ENCODE measurements at places on chromosomes 5 and 9. TPM values are rescaled to one million over a fixed set of nuclear protein-coding genes. Genes with fewer than 3 reads are reported as not detected.

SHROOM1 gene
- total RNA-seq: 5.0 TPM

SPINK1 gene
- not detected for total RNA-seq

INSL4 gene
- total RNA-seq: not detected

DNA sequence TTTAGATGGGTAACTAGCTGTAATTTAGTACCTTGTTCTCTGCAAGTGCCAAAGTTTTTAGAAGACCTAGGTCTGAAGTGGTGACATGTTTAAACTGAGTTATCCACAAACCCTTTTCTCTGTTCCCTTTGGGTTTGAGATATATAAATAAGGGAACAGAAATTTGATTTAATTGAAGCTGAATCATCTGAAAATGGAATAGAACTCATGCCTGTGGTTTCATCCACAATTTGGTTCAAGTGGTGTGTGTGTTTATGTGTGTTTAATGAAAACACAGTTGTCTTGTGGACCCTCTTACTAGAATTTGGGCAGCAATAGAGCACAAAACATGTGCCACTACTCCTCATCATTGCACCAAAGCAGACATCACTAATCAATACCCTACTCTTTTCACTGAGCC lies 216.9 kb downstream of the GLIS3 start:
- DNase-seq: no peak

- DNase-seq: no peak
Measured at GRCh38 chr9:134981829-134982228, 64.1 kb upstream of the FCN1 start.

GRCh38 chr5:68947986-68948385 lies 145.8 kb upstream of the SLC30A5 start:
- no peak for DNase-seq

DNA sequence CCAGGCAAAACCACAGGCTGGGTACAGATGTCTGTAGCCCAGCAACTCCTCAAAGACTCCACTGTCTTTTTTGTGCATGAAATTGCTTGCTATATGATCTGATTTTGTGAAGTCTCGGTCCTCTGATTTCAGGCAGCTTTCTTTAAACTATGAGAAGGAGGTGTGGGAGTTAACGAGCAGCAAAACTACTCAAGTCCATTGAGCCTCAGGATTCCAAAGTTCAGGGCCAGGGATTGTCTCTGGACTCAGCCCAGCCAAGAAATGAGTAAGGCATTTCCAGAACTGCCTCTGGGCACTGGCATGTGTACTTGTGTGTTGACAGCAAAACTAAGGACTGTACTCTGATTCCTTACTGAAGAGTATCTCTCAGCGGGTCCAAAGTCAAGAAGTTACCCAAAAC lies 53.4 kb upstream of the GLIS3 start:
- DNase-seq: no peak

- DNase-seq: no peak
Measured at GRCh38 chr5:93902288-93902687, 160.9 kb upstream of the POU5F2 start.

DNA sequence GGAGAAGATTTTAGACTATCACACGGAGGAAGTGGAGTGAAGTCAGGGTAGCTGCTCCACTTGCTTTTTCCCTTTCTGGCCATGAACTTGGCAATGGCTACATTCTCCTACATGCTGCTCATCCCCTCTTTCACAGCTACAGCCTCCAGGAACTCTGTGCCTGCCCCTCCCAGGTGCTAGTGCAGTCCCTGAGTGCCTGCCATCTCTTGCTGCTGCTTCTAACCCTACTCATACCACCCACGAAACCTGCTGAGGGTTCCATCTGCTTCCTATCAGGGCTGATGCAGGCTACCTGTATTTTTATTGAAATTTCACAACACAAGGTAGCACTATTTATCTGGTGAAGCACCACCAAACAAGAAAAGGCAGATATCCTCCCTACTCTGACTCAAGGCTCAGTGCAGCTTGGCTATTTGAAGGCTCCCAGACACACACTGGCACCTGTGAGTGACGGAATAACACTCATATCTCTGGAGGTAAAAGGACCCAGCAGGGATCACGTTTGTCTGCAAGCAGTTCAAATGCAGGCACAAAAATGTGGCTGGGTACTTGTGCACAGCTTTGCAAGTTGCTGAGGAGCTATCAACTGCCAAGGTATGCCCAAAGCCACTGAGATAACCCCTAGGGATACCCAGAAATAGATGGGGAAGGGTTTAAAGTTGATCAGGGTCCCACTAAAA lies 51.6 kb downstream of the MARCHF11 start:
- no peak for DNase-seq

DNA sequence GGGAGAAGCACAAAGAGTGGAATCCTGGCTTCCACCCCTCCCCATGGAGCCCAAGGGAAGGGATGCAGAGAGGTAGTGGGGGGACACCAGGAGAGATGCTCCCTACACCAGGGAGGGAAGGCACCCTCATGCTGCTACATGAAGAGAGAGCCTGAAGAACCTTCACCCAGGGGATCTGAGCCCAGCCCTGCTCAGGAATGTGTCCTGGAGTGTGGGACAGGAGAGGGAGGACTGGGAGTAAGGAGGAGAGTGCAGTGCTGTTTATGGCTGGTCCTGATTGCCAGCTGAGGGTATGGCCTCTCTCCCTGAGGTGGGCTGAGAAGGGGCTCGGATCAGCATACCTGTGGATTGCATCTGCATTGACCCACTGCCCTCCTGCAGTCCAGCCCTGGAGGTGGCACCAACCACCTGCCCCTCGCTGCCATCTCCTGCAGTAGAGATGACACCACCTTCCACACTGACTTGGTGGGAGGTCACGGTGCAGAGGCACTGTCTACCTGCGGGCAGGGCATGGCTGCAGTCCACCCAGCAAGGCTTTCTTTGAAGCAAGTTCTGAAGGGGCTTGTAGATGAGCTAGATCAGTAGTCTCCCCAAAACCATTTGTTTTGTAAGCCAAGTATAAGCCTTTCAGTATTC lies 114.9 kb upstream of the SLC25A48 start:
- no peak for DNase-seq

DNA sequence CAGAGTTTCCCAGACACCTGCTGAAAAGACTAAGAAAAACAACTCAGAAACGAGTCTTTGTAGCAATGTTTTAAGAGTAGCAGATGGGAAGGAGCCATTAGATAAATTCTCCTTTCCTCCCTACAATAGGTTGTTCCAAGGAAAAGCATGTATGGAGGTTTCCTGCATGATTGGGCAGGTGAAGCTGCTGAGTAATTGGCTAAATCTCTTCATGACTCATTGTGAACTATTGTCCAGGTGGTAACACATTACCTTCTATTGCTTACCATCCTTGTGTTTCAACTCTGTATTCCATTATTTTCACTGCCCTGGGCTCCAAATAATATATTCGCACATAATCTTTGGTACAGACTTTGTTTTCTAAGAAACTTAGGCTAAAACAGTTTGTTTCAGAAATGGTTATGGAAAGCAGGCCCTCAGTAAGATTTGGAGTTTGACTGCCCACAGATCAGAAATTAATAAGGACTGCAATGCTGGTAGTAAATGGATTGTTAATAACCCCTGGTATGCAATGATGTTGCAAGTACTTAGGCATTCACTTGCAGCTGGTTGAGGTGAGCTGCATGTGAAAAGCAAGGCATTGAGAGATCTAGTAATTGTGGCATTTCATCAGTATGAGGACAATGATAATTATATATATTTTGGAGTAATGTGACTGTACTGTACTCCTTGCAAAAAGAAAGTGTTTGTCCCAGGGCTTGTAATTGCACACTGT lies 281.4 kb upstream of the VLDLR start:
- peak; percentile 12 for DNase-seq

GRCh38 chr5:132459031-132459982 lies 31.3 kb downstream of the IRF1 start:
- DNase-seq: peak; percentile 85

DNA sequence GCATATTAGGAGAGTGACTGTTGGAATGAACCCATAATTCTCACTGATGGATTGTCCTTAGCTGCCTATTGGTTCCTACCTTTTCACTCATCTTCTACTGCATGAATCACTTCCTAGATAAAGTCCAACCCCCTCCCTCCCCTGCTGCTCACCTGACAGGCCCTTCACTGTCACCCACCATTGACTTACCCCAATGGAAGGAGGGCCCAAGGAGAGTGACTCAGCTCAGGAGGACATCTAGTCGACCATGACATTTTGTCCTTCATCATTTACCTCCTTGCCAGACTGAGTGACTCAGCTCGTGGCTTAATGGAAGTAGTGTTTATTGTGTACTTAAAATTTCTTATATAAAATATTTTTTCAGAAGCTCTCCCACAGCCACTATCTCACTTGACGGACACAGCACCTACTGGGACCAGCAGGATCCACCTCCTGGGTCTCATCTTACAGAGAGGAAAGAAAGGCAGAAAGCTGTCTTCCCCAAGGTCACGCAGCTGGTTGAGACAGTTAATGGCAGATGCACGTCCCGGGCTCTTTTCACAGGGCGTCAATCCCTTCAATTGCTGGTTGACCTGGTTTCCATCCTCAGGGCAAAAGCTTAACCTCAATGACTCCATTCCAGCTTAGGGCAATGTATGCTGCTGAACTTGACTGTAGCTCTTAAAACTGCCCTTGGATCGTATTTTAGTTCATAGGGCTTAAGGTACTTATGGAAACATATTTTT lies 142.3 kb downstream of the MARCHF11 start:
- no peak for DNase-seq

DNA sequence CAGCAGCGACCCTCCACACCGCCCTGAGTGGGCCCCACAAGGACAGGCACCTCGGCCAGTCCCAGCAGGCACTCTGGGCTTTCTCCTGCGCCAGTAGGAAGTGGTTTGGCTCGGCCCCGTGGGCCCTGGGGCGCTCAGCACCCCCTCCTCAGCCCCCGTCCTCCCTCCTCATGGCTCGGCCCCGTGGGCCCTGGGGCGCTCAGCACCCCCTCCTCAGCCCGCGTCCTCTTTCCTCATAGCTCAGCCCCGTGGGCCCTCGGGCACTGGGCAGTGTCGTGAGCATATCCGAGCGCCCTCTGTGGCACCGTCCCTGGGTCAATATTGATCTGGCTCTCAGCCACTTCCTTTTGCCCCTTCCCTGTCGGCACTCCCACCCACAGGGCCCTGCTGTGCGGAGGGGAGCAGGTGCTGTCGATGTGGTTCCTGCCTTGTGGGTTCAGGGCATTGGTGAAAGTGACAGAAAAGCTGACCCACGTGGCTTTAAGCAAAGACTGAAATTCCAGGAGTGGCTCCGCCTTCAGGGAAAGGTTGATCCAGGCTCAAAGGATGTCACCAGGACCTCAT lies 5.5 kb upstream of the SCGB3A1 start:
- DNase-seq: no peak

- no peak for DNase-seq
Measured at GRCh38 chr9:69036799-69037198, 1.2 kb downstream of the FXN start.

- DNase-seq: no peak
Measured at GRCh38 chr9:95841377-95841776, 34.1 kb upstream of the ERCC6L2 start.

DNA sequence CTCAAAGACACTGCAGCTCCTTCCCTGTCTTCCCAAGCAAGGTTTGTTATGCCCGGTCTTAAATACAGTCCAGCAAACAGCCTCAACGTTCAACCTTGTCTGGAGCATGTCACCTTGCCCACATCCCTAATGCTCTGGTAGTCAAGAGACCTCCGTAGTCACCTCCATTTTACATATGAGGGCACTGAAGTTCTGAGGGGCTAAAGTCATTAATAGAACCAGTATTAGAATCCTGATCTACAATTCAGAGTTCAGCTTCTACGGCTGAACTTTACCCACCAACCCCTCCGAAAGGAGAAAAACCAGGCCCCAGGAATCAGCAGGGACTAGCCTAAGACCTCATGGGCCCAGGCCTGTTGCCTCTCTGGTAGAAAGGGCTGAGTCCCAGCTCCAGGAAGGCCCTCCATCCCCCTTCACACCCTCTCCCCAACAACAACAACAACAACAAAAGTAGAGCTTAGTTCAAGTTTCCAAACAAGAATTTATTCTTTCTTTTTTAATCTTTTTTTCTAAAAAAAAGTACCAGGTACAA lies 795 bp upstream of the STOML2 start:
- no peak for DNase-seq

DNA sequence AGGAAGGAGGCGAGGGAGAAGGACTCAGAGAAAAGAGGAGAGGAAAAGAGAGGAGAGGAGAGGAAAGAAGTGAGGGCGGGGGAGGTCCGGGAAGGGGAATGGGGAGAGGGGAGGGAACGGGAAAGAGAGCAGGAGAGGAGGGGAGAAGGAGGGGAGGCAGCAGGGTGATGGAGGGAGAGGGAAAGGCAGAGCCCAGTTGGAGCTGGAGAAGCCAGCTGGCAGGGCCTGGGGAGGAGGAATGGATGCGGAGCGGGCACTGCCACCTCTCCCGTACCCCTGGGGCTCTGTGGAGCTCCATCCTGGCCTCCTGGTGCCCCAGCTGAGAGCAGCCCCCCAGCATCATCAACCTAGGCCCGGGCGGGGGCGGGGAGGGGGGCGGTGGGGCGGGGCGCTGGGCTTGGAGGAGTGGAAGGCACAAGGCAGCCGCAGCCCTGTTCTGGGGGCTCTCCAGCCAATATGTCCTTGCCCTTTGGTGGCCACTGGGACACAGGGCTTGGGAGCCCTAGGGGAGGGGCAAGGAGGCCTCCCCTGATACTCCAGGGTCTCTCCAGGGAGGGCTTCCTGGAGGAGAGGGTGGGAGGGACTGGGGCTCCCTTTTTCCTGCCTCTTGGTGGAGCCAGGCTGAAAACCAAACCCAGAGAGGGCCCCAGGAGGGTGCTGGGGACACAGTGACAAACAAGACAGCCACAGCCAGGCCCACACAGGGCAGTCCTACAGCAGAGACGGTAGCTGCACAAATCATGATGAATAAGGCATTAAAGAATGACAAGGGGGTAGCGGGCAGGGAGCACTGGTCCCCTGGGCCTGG lies 123.7 kb downstream of the C9orf50 start:
- DNase-seq: no peak

GRCh38 chr9:38207247-38207778 lies 138.3 kb upstream of the SHB start:
- DNase-seq: no peak

DNA sequence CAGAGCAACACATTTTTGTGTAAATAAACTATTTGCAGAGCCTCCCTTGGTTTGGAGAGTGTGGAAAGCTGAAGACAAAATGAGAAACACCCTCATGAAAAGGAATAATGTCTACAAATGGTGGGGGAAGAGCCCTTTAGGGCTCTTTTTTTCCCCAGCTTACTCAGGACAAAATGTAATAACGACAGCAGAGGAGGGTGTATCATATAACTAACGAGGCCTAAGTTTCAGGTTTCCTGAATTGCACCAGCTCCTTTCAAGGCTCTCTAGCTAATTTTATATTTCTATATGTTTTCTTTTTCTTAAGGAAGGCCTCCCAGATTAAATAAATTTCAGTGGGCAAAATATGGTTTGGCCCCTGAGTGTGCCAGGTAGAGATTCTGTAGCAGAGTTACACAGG lies 116.3 kb downstream of the FEM1C start:
- DNase-seq: no peak

- no peak for DNase-seq
Measured at GRCh38 chr9:883011-883410, 41.5 kb downstream of the DMRT1 start.

DNA sequence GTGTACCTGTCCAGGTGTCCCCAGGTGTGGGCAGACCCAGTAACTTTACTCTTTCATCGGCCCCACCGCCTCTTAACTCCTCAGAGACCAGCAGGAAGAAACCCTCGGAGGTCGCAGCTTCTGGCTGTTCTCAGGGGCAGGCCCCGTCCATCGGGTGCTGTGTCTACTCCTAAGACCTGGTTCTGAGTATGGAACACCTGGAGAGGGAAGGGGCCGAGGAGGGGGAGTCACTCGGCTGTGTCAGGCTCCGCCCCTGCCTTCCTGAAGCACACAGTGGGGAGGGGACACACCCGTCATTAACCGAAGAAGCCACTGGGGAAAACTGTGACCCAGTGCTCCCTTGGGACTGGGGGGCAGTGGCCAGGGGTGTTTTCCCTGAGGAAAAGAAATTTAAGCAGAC lies 22.3 kb downstream of the NTNG2 start:
- no peak for DNase-seq

Measured in astrocyte (in vitro differentiated cells and primary cell).